ENCODE measurements at places on chromosomes 6 and 20. TPM values are rescaled to one million over a fixed set of nuclear protein-coding genes. Genes with fewer than 3 reads are reported as not detected.

Gene PAX1
- total RNA-seq = not detected

Gene IRF4
- total RNA-seq = not detected

Gene TCF15
- not detected for total RNA-seq

Gene LST1
- total RNA-seq = not detected

Gene TFAP2B
- 0.70 TPM for total RNA-seq

Gene ZNF311
- total RNA-seq = 0.84 TPM

Gene PANK2
- 27.3 TPM for total RNA-seq
